CD8-positive, alpha-beta memory T cell (primary cell): ENCODE measurements at places on chromosomes 5 and 9. TPM values are rescaled to one million over a fixed set of nuclear protein-coding genes. Genes with fewer than 3 reads are reported as not detected.
A peak's percentile ranks its signal among the peaks of the same experiment; 100 is the strongest.

- H3K4me3 ChIP-seq: no peak overlapping the region
- no peaks in the 10 kb centered on the region for H3K36me3 ChIP-seq
- H3K4me1 ChIP-seq: no peaks in the 10 kb centered on the region
- H3K27me3 ChIP-seq: no peaks in the 10 kb centered on the region
Observed at GRCh38 chr9:108636013-108636412, 219.8 kb downstream of the ACTL7B start.

DNA sequence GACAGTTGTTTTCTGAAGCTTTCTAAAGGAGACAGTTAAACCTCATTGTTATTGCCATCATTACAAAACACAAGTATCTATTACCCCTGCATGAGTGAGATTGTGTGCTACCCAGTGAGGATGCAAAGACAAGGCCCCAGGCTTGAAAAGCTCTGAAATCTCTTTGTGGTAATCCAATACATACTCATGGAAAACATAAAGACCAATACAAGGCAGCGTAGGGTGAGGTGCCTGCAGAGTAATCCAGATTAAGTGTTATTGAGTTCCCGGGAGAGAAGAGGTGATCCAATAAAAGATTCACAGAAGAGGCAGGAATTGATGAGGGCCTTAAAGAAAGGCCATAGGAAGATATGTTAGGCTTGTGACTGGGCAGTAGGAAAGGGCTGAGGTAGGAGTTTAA is 150.1 kb downstream of the MEF2C start:
- no peak overlapping the region for H3K4me3 ChIP-seq
- no peaks in the 10 kb centered on the region for H3K27me3 ChIP-seq
- no peaks in the 10 kb centered on the region for H3K36me3 ChIP-seq
- no peaks in the 10 kb centered on the region for H3K4me1 ChIP-seq
- no peak for DNase-seq

GRCh38 chr5:96903300-96903699 is 27.0 kb downstream of the ERAP2 start:
- no peaks in the 10 kb centered on the region for H3K4me1 ChIP-seq
- H3K4me3 ChIP-seq: no peak overlapping the region
- DNase-seq: no peak
- no peaks in the 10 kb centered on the region for H3K27me3 ChIP-seq
- H3K27ac ChIP-seq: no peak overlapping the region

DNA sequence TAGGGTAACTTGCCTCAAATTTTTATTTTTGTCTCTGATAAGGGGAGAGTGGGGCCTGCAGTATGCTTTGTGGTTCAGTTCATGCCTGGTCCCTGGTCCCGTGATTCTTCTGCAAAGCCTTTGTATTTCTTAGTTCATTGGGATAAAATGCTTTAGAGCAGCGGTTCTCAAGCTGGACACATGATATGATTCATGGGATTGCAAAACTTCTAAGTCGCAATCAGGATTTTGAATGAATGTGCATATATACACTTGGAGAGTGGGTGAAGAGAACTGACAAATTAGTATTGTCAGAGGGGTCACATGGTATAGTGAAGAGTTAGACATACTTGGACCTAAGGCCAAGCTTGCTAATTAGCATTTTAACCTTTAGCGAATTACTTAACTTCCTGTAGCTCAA is 265.4 kb upstream of the KLF9 start:
- no peaks in the 10 kb centered on the region for H3K4me1 ChIP-seq
- no peaks in the 10 kb centered on the region for H3K36me3 ChIP-seq
- H3K4me3 ChIP-seq: no peak overlapping the region
- no peak for DNase-seq
- no peak overlapping the region for H3K27ac ChIP-seq
- H3K27me3 ChIP-seq: no peaks in the 10 kb centered on the region

DNA sequence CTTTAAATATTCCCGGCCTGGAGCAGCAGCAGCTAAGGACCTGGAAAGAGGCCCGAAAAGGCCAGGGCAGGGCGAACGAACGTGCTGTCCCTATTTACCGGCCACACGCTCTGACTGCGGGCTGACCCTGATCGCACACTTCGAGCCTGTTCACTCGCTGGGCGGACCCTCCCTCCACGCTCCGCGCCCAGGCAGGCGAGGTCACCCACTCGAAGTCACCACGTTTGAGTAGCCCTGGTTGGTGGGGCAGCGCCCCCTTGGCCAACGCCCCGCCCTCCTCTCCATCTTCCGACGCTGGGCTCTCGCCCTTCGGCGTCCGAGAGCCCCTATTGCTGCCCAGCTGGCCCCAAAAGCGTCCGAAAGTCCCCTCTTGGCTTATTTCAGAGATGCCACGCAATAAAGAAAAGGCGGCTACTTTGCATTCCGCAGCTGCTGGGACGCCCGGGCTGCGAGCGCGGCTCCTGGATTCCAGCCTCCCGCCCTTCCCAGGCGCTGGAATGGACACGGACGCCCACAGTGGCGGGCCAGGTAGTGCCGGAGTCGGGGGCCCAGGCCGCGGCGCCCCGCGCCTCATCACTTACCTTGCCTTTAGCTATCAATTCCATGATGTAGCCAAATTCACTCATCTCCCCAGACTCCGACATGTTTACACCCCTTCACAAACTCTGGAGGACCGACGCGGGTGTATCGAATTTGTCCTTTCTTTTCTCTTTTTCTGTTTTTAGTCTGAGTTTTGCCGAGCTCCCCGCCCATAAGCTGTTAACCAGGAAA is 9.9 kb upstream of the TRIM36 start:
- H3K36me3 ChIP-seq: no peaks in the 10 kb centered on the region
- DNase-seq: peak; percentile 1
- H3K27me3 ChIP-seq: peaks cover 63% of the 10 kb centered on the region
- H3K27ac ChIP-seq: no peak overlapping the region
- peaks cover 9% of the 10 kb centered on the region for H3K4me1 ChIP-seq
- peak overlapping the region; percentile 33 for H3K4me3 ChIP-seq

GRCh38 chr5:106307265-106307664 is 1363.5 kb downstream of the EFNA5 start:
- no peak overlapping the region for H3K27ac ChIP-seq
- no peak for DNase-seq
- no peaks in the 10 kb centered on the region for H3K4me1 ChIP-seq
- no peaks in the 10 kb centered on the region for H3K27me3 ChIP-seq

- H3K4me3 ChIP-seq: no peak overlapping the region
- no peaks in the 10 kb centered on the region for H3K27me3 ChIP-seq
- no peaks in the 10 kb centered on the region for H3K36me3 ChIP-seq
Observed at GRCh38 chr9:17491780-17492179, 87.1 kb upstream of the SH3GL2 start.

DNA sequence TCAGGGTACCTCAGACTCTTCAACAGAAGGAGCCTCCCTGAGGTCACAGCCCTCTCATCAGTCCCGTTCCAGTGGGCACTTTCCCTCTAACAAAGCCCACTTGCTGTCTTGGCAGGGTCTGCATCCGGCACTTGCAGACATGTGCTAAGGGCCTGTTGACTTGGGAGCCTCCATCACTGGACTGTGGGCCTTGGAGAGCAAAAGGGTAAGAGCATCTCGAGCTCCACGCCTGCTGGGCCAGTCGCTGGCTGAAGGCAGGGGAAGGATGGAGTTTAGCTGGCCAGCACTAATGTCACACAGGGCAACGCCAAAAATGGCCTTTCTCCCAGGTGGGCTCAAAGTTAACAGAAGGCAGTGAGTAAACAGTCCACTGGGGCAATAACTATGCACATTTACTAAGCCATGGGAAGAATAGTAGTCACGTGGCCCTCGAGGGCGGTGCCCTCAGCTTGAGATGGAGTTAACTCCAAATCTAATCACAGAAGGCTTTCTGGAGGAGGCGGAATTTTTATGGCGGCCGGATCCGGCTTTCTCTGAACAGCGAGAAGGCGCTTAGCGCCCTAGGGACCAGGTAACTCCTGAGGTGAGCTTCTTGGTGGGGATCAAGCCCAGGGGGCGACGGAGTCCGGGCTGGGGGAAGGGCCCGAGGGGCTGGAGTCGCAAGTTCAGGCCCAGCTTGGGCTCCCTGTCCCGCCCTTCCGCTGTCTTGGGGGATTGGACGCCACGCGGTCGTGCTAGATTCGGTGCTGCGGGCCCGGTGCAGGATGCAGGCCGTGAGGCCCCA is 2.0 kb upstream of the NSD1 start:
- H3K27me3 ChIP-seq: no peaks in the 10 kb centered on the region
- no peak for DNase-seq
- H3K27ac ChIP-seq: no peak overlapping the region
- peaks cover 8% of the 10 kb centered on the region for H3K36me3 ChIP-seq
- no peak overlapping the region for H3K4me3 ChIP-seq
- H3K4me1 ChIP-seq: peaks cover 49% of the 10 kb centered on the region

GRCh38 chr5:5738797-5739489 is 316.5 kb downstream of the ICE1 start:
- no peaks in the 10 kb centered on the region for H3K27me3 ChIP-seq
- H3K36me3 ChIP-seq: no peaks in the 10 kb centered on the region

DNA sequence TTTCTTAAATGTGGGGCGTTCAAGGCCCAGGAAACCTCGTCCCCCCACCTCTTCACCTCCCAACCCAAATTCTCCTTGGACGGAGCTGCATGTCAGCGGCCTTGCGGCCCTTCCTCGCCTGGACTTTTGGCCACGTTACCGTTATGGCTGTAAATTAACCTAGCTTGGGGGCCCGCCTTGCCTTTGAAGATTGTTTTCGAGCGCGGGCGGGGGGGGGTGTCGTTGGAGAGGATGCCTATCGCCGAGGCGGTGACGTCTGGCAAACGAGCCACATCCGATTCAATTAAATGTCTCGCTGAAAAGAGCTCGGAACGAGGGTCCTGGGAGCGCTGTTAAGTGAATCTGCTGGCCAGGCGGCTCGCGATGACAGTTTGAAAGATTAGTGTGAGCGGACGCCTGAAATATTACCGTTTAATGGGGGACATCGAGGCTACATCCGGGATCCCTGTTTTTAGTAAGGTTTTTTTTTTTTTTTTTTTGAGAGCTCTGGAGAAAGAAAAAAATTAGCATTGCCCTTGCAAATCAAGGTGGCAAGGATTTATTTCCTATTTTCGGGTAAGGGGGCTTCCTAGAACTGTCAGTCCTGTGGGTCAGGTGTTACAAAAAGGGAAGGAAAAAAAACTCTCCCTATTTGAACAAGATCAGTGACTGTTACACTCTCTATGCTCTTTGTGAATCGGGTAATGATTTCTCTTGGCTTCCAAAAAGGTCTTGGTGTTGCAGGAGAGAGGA is 2.3 kb upstream of the NKX2-5 start:
- no peak overlapping the region for H3K27ac ChIP-seq
- no peaks in the 10 kb centered on the region for H3K36me3 ChIP-seq
- H3K4me3 ChIP-seq: no peak overlapping the region

DNA sequence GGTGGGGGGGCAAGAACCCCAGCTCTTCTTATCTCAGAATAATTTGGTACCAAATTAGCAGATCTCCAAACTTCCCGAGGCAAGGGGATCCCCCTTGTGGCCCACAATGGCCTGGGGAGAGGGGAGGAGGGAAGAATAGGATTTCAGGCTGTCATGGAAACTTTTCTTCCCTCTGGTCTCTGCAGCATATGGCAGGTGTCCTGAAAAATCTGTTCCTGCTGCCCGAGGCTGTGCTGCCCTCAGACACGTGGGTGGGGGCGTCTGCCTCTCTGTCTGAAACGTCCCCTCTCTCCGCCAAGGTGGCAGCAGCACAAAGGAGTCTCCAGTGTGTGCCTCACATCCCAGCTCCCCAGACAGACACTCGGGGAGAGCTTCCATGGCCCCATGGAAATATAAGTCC is 34.0 kb downstream of the CCNJL start:
- H3K36me3 ChIP-seq: no peaks in the 10 kb centered on the region
- no peak for DNase-seq
- H3K4me1 ChIP-seq: no peaks in the 10 kb centered on the region
- no peak overlapping the region for H3K27ac ChIP-seq
- H3K4me3 ChIP-seq: no peak overlapping the region

GRCh38 chr5:54825005-54825404 is 160.4 kb downstream of the ESM1 start:
- DNase-seq: no peak
- H3K27me3 ChIP-seq: no peaks in the 10 kb centered on the region
- H3K4me1 ChIP-seq: no peaks in the 10 kb centered on the region
- no peak overlapping the region for H3K4me3 ChIP-seq
- H3K36me3 ChIP-seq: no peaks in the 10 kb centered on the region

DNA sequence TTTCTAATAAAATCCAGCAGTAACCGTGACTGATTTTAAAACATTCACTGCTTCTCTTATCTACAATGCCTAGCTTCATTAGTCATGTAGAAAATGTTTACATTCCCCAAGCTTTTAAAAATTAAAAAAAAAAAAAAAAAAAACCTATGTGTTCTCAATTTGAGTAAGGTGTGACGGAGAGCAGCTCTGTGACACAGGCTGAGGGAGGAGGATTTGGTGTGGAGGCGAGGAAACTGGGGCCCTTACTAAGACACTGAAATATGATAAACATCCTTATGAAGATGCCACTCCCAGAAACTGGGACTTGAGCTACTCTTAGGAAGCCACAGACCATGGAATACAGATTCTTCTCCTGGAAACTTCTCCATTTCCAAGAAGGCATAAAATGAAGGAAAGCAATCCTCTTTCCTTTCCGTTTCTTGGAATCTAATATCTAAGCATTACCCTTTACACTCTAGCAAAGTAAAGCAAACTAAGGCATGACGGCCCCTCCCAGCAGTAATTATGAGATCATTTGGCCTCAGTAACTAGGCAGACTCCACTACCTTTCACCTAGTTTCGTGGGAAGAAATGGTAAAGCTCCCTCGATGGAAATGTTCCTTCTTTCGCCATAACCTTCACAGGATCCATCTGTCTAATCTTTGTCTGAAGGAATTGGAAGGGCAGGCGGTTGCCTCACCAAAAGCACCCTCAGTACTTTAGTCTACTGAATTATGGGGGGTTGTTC is 23.5 kb downstream of the GRAMD2B start:
- peaks cover 78% of the 10 kb centered on the region for H3K4me1 ChIP-seq
- no peak overlapping the region for H3K27ac ChIP-seq
- H3K27me3 ChIP-seq: no peaks in the 10 kb centered on the region
- no peak overlapping the region for H3K4me3 ChIP-seq
- DNase-seq: no peak
- H3K36me3 ChIP-seq: no peaks in the 10 kb centered on the region

DNA sequence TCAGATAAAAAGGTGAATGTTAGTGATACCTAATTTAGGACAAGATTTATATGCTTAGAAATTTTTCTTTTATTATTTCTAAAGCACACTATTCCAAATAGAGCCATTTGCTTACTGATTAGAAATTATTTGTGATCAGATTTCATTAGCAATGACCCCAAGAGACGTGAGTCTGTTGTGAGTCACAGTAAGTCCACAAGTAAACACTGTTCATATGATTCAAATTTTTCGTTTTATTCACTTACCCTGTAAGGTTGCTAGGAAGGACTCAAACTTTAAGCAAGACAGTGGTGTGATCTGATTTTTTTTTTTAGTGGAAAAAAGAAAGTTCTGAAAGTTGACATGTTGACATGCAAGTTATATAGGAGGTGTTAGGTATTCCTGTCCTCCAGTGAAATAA is 1.2 kb downstream of the CARD6 start:
- no peak for DNase-seq
- H3K4me3 ChIP-seq: no peak overlapping the region
- no peaks in the 10 kb centered on the region for H3K36me3 ChIP-seq
- no peaks in the 10 kb centered on the region for H3K27me3 ChIP-seq
- H3K4me1 ChIP-seq: no peaks in the 10 kb centered on the region

LECT2 gene
- total RNA-seq: not detected

NRG2 gene
- total RNA-seq: 0.24 TPM

OR1Q1 gene
- total RNA-seq: not detected

BTNL3 gene
- not detected for total RNA-seq
